ENCODE measurements at places on chromosomes 3 and 15.

DNA sequence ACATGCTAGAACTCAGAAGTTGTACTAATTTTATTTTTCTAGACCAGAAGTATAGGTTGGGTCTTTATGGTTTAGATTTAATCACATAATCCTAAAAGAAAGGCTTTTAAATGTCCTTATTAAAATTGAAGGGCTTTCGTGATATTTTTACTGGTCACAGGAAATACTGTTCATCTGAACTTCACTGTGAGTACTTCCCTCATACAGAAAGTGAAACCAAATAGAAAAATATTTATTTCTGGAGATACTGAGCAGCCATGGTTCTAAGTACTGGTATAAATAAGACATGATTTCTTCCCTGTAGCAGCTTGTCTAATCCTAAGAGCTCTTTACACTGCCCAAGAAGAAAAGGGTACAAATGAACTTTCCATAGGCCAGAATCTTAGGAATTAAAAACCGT lies 2.0 kb downstream of the SNRK start:
- no peak for DNase-seq

GRCh38 chr3:57256844-57257243 lies 29.3 kb downstream of the APPL1 start:
- DNase-seq = no peak

DNA sequence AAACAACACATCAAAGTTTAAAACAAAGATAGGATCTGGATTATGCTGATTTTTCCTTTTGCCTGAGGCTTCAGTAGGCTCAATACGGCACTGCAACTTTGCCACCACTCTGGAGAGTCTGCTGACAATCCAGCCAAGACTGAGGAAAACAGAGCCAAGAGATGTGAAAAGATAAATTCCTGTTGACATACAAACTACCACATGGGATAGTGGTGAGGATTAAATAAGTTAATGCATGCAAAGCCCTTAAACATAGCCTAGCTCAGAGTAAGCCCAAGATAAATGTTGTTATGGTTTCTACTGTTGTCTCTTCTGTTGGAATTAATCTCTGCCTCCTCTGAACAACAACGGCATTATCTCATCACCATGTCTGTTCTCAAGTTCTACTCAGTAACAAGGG lies 245.9 kb upstream of the LMCD1 start:
- no peak for DNase-seq

DNA sequence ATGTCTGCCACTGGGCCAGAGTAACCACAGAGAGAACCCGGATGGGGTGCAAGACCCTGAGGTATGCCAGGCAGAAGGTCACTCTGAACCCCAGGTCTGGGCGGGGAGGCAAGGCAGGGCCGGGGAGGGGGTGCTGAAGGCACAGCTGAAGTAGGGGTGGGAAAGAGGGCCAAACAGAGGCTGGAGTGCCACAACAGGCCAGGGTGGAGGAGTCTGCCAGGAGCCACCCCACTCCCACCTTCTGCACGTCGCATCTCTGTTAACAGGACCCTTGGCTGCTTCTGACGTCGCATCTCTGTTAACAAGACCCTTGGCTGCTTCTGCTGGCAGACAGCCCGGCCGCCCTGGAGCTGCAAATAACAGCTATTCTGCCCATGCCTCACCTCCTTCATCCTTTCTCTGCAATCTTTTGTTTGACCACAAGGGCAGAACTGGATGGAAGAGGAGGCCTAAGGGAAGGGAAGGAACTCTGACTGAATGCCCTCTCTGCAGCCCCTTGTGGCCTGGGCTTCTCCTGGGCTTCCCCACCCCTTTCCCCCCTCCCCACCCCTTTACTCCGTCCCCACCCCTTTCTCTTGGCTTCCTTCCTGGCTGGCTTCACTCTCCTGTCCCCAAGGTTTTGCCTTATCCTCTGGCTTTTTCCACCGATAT lies 20.6 kb upstream of the FBLN2 start:
- DNase-seq = peak; percentile 26

GRCh38 chr3:126157083-126157768 lies 23.2 kb downstream of the ALDH1L1 start:
- no peak for DNase-seq

DNA sequence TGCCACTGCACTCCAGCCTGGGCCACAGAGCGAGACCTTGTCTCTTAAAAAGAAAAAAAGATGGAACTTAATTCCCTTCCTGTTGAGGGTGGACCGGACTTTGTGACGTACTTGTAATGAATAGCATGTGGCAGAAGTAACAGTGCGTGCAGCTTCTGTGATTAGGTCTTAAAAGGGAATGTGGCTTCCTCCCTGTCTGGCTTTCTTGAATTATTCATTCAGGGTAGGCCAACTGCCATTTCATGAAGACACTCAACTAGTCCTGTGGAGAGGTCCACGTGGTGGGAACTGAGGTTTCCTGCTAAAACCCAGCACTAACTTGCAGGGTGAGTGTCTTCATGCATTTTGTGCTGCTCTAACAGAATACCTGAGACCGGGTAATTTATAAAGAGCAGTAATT lies 98.9 kb upstream of the PIAS1 start:
- no peak for DNase-seq

- no peak for DNase-seq
Observed at GRCh38 chr3:25468866-25469319, 40.8 kb downstream of the RARB start.

- DNase-seq = no peak
Observed at GRCh38 chr3:39911465-39912309, 102.3 kb downstream of the MYRIP start.

GRCh38 chr3:53049987-53050386 lies 4.1 kb upstream of the SFMBT1 start:
- no peak for DNase-seq
